ENCODE measurements at places on chromosomes 7 and 10. TPM values are rescaled to one million over a fixed set of nuclear protein-coding genes. Genes with fewer than 3 reads are reported as not detected.

DENND2A gene
- 7.6 TPM for total RNA-seq

DNA sequence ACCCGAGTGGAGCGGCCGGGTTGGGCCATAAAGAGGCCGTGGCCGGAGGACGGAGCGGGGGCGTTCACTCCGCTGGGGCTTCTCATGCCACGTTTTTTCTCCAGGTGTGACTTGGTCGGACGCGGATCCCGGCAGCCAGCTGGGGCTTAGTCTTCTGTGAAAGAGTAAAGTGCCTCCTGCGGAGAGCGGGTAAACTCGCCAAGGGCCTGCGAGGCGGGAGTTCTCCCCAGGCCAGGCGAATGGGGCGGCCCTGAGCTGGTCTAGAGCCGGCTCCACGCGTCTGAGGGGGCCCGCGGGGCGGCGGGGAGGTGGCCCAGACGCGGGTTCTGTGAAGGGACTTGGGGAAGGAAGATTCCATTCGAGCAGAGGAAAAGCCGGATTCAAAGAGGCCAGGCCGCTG, 86.3 kb upstream of the VIPR2 start:
- DNase-seq = no peak

ABCC2 gene
- 3.9 TPM for total RNA-seq

AEBP1 gene
- total RNA-seq = 165 TPM

GRCh38 chr7:347644-348479, 57.9 kb downstream of the FOXL3 start:
- DNase-seq = no peak

CAV2 gene
- total RNA-seq = 89.7 TPM

DNA sequence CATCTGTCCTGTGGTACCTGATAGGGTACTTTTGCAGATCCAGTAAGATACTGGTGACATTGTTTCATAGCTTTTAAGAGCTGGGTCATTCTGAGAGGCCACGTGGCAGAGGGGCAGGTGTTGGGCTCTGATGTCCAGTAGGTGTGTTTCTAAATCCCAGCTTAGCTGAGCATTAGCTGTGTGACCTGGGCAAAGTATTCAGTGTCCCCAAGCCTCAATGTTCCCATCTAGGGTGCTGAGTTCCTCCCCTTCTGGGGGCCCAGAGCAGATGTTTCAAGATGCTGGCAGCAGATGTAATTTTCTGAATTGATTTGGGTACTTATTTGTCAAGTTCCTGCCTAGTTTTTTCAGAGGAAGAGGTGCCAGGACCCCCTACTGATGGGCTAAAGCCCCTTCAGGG, 52.9 kb downstream of the NEURL1 start:
- no peak for DNase-seq

DNA sequence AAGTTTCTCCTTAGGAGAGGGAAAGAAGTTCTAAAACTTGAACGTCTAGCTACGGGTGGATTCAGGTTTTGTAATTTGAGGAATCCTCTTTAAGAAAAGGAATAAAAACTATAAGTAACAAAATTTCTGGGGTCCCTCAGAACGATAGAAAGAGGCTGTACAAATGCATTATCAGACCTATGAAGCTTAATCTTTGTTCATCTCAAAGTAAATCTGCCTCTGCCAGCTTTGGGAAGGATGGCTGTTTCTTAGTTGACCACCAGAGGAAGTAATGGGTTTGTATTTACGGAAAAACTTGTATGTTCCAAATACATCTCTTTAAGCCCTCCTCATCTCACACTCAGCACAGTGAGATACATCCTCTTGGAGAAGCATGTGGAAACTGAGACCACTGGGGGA, 864 bp downstream of the PSTK start:
- no peak for DNase-seq

- no peak for DNase-seq
Measured at GRCh38 chr10:32232378-32232777, 114.6 kb downstream of the EPC1 start.

- peak; percentile 78 for DNase-seq
Measured at GRCh38 chr7:55019691-55020465, 1.1 kb downstream of the EGFR start.

DNA sequence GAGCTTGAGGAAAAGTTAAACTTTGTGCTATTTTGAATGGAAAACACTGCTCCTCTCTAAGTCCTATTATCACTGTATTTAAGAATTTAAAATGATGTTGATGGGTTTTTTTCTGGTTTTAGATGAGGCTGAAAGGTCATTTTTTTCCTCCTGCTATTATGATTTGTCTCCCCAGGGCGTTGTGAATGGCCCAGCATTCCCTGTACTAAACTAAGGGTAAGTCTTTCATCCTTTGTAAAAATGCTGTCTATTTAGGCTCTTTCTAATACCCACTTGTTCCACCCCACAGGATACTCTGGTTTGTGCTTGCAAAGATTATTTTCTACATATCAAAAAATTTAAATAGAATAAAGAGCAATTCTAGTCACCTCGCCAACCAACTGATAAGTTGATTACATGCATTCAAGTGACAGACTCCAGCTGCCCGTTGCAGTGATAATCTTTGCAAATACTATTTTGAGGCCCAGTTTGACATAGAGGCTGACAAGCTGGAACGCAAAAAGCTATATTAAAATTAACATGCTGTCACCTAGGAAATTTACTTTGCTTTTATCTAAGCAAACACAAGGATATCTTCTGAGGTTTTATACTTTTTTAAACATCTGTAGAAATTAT, 222.3 kb upstream of the TMEM229A start:
- DNase-seq = no peak

DNA sequence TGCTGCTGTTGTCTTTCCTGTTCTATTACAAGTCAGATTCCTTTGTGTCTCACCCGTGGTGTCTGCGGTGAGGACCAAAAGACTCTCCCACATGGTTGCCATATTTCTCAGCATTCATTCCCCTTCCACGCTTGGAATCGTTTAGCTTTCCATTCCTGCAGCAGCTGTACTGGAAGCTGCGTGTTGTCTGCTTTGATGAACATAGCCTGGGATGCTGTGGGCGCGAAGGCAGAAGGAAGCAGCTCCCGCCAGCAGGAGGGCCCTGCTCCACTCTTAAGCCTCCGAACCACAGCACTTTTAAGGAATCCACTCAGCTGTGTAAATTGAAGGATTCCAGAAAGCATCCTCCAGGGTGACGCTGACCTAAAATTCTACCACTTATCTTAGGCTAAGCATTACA, 303.6 kb upstream of the PITRM1 start:
- no peak for DNase-seq

GRCh38 chr7:108236681-108237415, 106.7 kb upstream of the LAMB4 start:
- DNase-seq = no peak

GRCh38 chr10:24381235-24382010, 172.5 kb downstream of the KIAA1217 start:
- no peak for DNase-seq

SLC39A12 gene
- total RNA-seq = not detected

DNA sequence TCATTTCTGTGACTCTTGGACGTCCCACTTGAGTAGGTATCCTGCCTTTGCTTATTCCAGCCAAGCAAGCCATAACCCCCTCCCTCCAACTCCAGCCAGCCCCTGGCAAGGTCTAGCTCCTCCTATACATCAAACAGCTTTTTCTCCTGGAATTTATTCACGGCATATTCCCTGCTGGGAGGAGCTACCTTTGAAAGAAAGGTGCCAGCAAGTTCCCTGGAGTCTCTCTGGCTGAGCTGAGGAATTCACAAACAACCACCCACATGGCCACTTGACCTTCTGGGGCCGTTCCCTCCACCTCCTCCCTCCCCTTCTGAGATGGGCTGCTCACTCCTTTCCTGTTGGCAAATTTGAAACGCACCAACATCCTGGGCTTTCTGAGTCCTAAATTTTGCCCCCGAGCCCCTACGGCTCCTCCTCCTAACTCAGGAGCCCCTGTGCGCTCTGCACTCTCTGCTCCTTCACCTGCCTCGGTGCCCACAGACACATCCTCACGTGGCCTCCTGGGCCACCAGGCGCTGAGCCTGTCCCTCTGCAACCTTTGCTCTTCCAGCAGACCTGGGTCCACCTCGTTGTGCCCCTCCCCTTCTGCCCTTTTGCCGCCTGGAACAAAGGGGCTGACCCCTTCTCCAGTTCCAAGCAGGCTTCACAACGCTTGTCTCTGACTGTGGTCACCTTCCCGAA, 48.0 kb downstream of the HSPA12A start:
- peak; percentile 53 for DNase-seq

GRCh38 chr10:92241501-92241900, 49.4 kb downstream of the CPEB3 start:
- DNase-seq = no peak

- no peak for DNase-seq
Measured at GRCh38 chr10:114547514-114547913, 110.6 kb downstream of the ABLIM1 start.

C10orf90 gene
- total RNA-seq = 0.33 TPM

DNA sequence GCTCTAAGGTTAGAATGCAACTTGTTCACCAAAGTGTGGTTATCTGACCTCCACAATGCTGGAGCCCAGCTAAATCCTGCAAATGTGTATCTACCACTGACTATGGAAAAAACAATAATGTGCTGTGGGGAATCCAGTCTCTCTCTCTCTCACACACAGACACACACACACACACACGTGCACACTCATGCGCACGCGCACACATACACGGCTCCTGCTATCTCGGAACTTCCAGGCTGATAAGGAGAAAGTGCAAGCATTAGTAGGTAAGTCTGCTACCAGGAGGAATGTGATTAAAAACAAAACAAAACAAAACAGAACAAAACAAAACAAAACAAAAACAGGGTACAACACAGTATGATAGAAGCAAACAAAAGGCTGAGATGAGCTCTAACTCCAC, 205.2 kb downstream of the FRMD4A start:
- no peak for DNase-seq

GRCh38 chr7:159107161-159107892, 37.3 kb downstream of the VIPR2 start:
- peak; percentile 50 for DNase-seq

SLC29A4 gene
- 3.0 TPM for total RNA-seq
